T-helper 17 cell (primary cell): ENCODE measurements at places on chromosomes 16 and 17. TPM values are rescaled to one million over a fixed set of nuclear protein-coding genes. Genes with fewer than 3 reads are reported as not detected.
A peak's percentile ranks its signal among the peaks of the same experiment; 100 is the strongest.

The OR4D1 gene
- total RNA-seq = 1.0 TPM

The SAMD14 gene
- total RNA-seq = 5.8 TPM

The IL32 gene
- total RNA-seq = 1,099 TPM

DNA sequence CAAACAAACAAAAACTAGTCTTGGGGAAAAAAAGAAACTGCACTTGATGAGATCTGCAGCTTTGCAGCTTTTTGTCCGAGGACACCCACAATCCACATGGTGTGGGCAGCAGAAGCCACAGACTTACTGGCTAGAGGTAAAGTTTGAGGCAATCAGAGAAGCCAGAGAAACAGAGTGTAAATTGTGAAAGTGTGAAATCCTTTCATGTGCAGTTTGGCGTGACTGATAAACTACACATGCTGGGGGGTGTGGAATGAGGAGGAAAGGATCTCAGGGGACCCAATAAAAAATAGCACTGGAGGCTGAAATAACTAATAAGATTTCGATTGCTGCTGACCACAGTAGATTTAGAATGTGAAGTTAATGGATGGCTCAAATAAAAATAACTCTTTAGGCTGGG lies 42.4 kb upstream of the HOXB13 start:
- peaks cover 49% of the 10 kb centered on the region for H3K27me3 ChIP-seq
- no peaks in the 10 kb centered on the region for H3K4me1 ChIP-seq
- DNase-seq = no peak
- H3K27ac ChIP-seq = no peak overlapping the region

DNA sequence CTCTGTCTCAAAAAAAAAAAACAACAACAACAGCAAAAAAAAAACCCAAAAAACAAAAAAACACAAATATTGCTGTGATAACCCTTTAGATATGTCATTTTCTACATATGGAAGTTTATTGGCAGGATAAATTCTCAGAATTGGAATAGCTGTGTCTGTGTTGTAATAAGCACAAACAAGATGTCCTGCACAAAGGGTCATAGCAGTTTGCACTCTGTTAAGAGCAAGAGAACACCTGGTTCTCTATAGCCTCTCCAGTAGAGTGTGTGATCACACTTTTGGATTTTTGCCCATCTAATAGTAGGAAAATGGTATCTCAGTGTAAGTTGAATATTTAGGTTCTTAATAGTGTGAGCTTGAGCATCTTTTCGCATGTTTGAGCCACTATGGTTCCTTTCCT lies 60.4 kb downstream of the USP43 start:
- peaks cover 4% of the 10 kb centered on the region for H3K4me1 ChIP-seq
- no peak overlapping the region for H3K4me3 ChIP-seq
- H3K27me3 ChIP-seq = peaks cover 11% of the 10 kb centered on the region
- no peak overlapping the region for H3K27ac ChIP-seq
- no peak for DNase-seq

DNA sequence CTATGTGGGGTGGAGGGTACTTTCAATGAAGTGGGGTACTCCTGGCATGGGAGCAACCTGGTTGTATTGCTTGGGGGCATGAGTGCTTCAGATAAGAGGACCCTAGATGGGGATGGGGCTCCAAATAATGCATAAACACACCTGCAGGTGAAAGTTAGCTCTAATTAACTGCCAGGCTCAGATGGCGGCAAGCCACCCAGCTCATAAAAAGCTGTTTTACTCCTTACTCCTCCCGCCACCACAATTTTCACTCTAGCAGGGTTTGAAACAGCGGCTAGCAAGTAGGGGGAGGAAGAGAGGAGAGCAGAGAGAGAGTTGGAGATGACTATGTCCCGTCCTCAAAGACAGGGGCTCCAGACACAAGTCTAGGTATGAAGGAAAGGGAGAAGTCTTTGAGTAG lies 117.7 kb upstream of the WSCD1 start:
- H3K27ac ChIP-seq = no peak overlapping the region
- no peaks in the 10 kb centered on the region for H3K4me1 ChIP-seq
- H3K27me3 ChIP-seq = peaks cover 36% of the 10 kb centered on the region
- no peaks in the 10 kb centered on the region for H3K36me3 ChIP-seq

GRCh38 chr17:19915245-19915978 lies 47.7 kb upstream of the ULK2 start:
- no peak for DNase-seq
- H3K4me1 ChIP-seq = peaks cover 10% of the 10 kb centered on the region
- H3K27me3 ChIP-seq = no peaks in the 10 kb centered on the region
- peaks cover 14% of the 10 kb centered on the region for H3K36me3 ChIP-seq
- no peak overlapping the region for H3K4me3 ChIP-seq
- H3K27ac ChIP-seq = peak overlapping the region; percentile 6

DNA sequence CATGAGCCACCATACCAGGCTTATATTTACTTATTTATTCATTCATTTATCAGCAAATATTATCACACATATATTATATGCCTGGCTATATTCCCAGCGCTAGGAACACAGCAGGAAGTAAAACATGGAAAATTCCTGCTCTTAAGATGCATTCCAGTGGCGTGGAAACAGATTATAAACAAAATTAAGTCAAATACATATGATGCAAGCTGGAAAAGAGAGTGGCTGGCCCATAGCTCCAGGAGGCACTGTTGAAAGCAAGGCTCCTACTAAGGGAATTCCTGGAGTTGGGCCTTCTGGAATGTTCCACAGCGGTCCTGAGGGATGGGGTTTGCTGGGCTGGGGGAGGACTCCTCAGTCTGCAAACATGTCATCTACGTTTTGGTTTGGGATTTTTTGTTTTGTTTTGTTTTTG lies 18.4 kb downstream of the ADCY9 start:
- no peak for DNase-seq
- no peaks in the 10 kb centered on the region for H3K36me3 ChIP-seq
- peaks cover 6% of the 10 kb centered on the region for H3K4me1 ChIP-seq
- H3K27ac ChIP-seq = no peak overlapping the region

DNA sequence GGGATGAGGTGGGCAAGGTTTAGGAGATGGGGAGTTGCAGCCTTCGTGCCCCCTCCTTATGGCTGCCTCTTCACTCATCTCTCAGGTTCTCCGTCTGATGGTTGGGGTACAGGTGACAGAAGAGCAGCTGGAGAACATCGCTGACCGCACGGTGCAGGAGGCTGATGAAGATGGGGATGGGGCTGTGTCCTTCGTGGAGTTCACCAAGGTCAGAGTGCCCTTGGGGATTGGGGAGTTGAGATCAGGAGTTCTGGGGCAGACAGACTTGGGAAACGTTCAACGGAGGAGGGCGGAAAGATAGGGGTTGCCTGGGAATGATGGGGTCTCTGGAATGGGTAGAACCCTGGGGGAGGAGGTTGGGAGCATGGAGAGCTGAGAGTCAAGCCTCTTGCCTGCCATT lies 2.3 kb downstream of the CHP2 start:
- no peak overlapping the region for H3K4me3 ChIP-seq
- H3K36me3 ChIP-seq = peaks cover 11% of the 10 kb centered on the region
- no peaks in the 10 kb centered on the region for H3K4me1 ChIP-seq
- peaks cover 59% of the 10 kb centered on the region for H3K27me3 ChIP-seq
- H3K27ac ChIP-seq = no peak overlapping the region

- DNase-seq = no peak
- H3K4me3 ChIP-seq = no peak overlapping the region
- peaks cover 21% of the 10 kb centered on the region for H3K4me1 ChIP-seq
- no peaks in the 10 kb centered on the region for H3K36me3 ChIP-seq
- H3K27me3 ChIP-seq = no peaks in the 10 kb centered on the region
Observed at GRCh38 chr17:46024590-46024989, 25.5 kb downstream of the STH start.
